ENCODE measurements at places on chromosomes 7 and 10.

DNA sequence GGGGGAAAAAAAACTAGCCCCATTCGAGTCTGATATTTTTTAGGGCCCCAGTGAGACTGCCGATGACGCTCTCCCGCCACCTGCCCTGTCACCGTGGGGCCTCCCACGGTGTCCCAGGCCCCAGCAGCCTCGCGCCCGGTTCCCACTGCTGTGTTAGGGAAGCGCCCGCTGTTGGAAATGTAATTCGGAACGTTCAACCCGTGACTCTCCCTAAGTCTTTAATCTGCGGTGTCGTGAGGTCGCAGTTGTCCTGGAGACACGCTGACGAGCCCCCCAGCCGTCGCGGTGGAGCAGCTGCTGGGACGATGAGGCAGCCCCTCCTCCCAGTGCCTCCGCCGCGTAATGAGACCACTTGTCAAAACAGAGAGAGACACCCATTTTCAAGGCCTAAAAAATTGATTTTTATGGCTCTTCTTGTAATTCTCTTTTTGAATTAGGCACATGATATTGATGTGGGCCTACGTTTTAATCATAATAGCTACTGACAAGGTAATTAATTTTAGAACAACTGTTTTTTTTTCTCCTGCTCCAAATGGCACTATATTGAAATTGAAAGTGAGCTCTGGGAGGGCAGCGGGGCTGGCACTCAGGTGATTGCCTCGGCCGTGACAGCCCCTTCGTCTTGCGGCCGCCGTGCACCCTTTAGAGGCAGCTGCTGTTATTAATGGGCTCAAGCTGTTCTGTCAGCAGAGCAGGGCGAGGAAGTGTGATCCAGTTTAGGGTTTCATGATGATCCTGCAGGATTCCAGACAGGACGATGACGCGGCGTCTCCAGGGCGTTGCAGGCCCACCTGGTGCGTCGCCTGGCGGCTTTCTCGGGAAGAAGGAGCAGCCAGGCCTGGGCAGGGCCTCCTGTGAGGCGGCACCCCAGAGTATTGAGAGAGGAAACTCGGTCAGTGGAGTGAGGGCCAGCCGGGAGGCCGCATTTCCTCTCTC, 63.3 kb downstream of the NKX6-2 start:
- DNase-seq, result no peak

- no peak for DNase-seq
Measured at GRCh38 chr7:87339373-87339897, 6.0 kb upstream of the CROT start.

DNA sequence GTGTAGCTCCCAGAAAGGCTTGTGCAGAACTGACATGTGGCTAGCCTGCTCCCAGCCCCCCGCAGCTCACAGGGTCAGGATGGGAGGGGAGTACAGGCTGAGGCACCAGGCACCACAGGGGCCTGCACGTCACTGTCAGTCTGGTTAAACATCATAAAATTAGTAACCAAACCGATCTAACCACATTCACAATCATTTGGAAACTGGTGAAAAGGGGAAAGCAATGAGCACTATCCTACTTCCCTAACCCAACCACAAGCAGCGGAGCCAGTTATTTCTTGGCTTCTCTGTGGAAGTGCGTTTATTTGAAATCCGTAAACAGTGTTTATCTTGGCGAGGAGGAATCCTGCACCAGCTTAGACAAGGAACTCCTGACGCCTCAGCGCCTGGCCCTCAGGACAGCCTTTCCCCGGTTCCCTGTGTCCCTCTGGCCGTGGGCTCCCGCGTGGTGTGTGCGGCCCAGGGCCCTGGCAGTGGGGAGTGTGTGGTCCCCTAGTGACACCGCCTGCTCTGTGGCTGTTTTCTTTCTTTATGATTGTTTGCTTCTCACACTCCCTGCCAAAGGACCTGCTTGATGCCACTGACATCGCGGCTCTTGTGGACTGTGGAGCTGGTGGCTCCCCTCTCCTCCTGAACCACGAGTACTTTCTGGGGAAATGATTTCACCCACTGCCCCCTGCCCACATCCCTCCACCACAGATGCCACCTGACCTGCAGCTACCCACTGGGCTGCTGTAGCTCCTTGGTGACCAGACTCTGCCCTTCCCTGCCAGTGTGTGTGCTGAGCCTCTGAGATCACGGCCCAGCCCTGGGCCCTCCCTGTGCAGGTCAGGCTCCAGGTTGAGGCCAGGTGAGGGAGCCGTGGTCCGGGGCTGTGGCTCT, 38.0 kb downstream of the INPP5A start:
- DNase-seq, result no peak

- no peak for DNase-seq
Measured at GRCh38 chr10:95739056-95739455, 16.9 kb upstream of the ENTPD1 start.

GRCh38 chr7:27164367-27165088, 809 bp downstream of the HOXA9 start:
- DNase-seq, result no peak
